Left hindlimb (tissue), 1 donor: ENCODE measurements at places on chromosomes 2 and 18.

- no peak for DNase-seq
Observed at GRCh38 chr18:35073186-35074105, 32.2 kb downstream of the MAPRE2 start.

DNA sequence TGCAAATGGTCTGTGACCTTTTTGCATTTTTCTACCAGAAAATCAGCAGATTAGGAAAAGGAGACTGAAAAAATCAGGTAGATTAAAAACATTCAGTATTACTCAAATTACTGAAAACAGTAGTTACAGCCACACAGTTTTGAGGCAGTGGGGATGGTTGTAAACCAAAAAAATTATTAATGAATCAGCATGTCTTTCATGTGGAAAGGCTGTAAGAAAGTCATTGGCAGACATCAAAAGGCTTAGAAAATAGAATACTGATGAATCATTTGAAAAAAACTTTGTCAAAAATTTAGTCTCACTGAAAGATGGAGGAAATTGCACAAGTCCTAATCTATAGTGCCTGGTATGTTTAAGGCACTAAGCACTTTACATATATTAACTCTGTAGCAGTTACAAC is 133.9 kb upstream of the GCFC2 start:
- no peak for DNase-seq

GRCh38 chr18:56309104-56309503 is 329.3 kb downstream of the TXNL1 start:
- DNase-seq: no peak

DNA sequence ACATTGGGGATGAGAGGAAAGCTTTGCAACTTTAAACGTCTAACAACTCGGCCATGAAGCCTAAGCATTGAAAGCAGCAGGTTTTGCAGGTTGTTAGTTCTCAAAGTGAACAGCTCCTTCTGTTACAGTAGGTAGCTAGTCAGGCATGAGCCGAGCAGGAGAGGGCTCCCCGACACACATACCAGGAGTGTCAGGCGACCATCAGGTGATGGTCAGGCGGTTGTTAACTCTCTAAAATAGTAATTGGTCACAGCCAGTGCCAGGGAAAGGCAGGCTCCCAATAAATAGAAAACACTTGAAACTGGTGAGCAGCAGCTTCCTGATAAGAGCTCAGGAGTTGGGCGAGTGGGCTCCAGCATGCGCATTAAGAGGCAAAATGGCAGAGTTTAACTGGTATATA is 53.5 kb upstream of the DAPL1 start:
- DNase-seq: no peak

DNA sequence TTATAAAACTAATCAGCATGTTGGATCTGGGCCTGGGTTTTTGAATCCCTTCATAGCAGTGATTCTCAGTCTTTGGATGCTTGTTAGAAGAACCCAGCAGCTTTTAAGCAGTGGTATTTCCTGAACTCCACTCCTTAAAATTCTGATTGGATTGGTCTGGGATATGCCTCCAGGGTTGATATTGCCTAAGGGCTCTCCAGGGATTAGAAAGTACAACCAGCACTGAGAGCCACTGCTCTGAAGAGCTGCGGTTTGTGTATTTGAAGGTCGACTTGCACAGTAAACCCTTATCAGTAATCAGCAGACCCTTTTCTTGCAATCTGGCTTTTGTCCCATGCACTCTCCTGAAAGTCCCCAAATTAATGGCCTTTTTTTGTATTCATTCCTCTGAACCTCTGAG is 17.0 kb upstream of the RBMS1 start:
- no peak for DNase-seq

GRCh38 chr2:36706021-36706876 is 9.7 kb downstream of the VIT start:
- no peak for DNase-seq

GRCh38 chr2:18626256-18626668 is 36.9 kb upstream of the NT5C1B start:
- DNase-seq: no peak

GRCh38 chr2:146741260-146741659 is 1103.6 kb upstream of the ACVR2A start:
- no peak for DNase-seq

- DNase-seq: no peak
Observed at GRCh38 chr2:61450144-61450543, 20.7 kb downstream of the USP34 start.

DNA sequence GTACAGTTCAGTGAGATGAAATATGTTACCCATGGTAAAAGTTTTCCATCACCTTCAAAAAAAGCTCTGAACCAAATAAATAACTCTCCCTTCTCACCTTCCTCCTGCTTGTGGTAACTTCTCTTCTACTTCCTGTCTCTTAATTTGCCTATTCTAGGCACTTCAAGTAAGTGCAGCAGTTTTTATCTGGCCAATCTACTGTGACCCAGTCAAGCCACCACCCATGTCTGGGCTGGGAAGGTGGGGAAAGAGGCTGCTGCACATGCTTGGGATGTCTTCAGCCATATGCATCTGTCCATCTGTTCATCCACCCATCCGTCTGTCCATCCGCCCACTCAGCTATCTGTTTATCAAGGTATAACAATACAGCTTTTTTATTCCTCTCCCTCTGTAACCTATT is 31.6 kb downstream of the ZNF532 start:
- DNase-seq: no peak

GRCh38 chr2:14751581-14751980 is 119.1 kb downstream of the LRATD1 start:
- no peak for DNase-seq

- no peak for DNase-seq
Observed at GRCh38 chr18:54218299-54218698, 6.2 kb downstream of the MBD2 start.

DNA sequence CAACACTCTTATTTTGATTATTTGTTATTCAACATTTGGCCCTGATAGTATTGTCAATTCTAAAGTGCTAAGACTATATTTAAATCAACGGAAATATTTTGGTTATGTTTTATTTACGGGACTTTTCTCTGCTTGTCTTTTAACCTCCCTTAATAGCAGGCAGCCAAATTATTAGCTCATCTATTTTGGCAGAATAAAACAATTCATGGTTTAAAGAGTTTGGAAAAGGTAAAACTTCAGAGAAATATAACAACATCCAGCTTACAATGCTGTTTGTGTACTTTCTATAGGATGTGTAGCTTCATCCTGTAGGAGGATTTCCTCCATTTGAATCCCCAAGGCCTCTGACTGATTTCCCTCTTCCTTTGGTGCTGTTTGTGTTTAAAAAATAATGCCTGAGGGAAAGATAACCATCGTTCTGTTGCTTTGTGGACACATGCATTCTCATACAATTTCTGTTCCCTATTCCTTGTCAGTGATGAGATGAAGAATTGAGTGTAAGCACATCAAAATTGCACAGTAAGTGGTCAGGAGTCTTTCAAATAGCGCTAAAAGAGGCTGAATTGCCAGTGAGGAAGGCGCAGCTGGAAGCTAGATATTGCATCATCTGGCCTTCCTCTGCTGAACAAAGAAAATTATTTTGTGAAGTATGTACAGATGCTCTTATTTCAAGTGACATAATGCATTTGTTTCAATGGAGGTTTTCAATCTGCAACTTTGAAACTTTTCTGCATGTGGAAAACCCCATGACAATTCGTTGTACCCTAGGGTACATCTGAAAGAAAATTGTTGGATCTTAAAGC is 80.3 kb downstream of the CD28 start:
- peak; percentile 55 for DNase-seq

DNA sequence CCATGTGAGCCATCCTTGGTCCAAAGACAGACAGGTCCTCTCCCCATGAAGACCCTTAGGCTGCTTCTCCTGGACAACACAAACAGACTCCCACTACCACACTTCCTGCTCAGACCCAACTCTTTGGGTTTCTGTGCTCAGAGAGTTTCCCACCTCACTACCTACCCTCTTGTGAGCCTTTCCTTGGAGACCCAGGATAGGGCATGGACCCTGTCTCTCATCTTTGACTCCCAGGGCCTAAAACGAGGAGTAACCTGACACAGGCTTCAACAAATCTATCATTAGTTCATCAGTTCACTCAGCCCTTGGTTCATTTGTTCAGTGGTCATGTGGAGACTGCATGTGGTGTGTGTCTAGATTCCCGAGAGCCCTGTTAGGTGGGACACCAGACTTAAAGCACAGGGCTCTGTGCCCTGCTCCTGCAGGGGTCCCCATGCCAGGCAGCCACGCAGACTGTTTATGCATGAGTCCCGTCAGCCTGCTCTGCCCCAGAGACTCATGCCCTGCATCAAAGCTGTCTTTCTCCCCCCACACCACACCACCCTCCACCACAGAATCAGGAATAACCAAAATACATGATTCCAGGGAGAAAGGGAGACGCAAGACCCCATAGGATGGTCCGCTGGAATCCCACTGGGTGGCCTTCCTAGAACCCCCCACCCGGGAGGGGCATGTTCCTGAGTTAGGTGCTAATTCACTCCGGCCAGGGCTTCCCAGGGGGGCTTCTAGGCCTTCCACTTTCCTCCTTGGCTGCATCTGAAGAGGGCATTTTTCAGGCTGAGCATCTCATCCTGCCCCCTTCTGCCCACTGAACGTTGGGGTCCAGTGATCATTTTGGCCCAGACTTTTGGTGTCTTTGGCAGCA is 100.2 kb upstream of the TEX51 start:
- DNase-seq: no peak
